ENCODE measurements at places on chromosomes 16 and 17.

- peak; percentile 15 for DNase-seq
Observed at GRCh38 chr17:48840441-48840840, 9.6 kb downstream of the CALCOCO2 start.

- DNase-seq, result no peak
Observed at GRCh38 chr17:60165971-60166370, 16.2 kb downstream of the CA4 start.

DNA sequence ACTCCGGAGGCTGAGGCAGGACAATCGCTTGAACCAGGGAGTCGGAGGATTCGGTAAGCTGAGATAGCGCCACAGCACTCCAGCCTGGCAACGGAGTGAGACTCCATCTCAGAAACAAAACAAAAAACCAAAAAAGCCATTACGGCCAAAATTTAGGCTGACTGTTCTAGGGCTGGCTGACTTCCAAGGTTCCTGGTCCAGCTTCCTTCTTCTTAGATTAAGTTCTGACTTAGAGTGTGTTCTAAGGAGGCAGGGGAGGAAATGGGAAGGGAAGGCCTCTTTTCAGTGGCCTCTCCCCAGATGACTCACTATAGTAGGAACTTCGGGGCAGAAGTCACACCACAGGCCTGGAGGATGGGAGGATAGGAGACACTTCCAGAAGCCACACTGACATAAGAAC is 27.7 kb upstream of the CLEC18B start:
- peak; percentile 91 for DNase-seq

GRCh38 chr16:84868829-84869472 is 49.2 kb downstream of the CRISPLD2 start:
- DNase-seq, result no peak

- no peak for DNase-seq
Observed at GRCh38 chr17:44390250-44390870, 911 bp upstream of the ITGA2B start.

DNA sequence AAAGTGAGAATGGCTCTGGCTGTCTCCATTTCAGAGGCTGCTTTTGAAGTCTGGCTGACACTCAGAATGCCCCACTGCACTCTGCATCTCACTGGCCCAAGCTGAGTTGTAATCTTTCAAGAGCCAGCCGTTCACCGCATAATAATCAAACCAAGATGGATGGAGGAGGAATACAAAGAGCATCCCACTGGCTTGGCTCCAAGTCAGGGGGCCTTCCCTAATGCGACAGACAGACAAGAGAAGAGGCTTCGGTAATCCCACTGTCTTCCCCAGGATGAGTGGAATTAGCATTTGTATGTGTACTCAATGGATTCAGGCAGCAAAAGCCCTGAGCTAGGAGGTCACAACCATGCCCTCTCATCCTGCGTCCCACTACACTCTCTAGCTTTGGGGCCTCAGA is 68.0 kb downstream of the CBLN1 start:
- no peak for DNase-seq

DNA sequence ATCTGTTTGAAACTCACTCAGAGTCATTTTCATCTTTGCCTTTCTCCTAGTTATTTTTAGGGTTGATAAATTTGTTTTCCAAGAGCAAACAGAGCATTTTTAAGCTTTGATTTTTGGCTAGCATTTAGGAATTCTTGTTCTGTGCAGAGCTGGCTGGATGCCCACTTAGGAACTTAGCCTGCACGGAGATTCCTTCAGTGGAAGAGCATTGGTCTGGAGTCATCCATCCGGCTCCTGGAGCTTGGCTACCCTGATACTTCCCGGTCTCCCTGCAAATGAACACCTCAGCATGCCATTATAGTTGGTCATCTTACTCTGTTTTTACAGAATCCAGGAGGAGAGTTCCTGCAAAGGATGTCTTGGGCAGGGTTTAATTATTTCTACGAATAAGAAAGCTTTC is 57.1 kb downstream of the SPECC1 start:
- DNase-seq, result peak; percentile 81

DNA sequence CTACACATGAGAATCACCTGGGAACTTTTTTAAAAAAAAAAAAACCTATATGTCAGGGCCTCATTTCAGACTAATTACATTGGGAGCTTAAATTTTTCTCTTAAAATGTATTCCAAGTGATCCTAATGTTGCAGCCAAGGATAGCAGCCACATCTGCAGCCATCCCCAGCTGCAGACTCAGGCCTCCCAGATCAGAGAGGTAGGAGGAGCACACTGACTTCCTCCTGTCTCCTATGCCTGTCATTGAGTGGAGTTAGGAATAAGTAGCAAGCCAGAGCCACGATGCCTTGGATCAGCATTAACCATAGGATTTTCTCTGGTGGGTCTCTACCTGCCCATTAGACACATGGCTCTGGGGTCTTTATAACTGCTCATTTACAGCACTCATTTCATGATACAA is 463.5 kb downstream of the HS3ST4 start:
- no peak for DNase-seq

DNA sequence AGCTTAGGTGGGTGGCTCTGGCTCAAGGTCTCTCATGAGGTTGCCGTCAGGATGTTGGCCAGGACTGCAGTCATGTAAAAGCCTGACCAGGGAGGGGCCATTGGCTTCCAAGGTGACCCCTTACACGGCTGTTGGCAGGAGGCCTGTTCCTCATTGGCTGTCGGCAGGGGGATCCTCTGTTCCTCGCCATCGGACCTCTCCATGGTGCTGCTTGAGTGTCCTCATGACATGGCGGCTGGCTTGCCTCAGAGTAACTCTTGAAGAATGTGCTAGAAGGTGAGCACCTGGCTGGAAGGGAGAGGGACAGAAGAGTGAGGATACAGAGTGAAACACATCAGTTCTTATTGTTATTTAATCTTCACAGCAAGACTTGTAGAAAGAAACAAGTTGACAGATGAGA is 4.7 kb upstream of the RPRML start:
- DNase-seq, result no peak

GRCh38 chr16:84190731-84191388 is at the start of gene ADAD2:
TSS of gene ADAD2 (plus strand) at chr16:84191157. CDS start at chr16:84191231, 74 bp downstream.
- DNase-seq, result no peak

DNA sequence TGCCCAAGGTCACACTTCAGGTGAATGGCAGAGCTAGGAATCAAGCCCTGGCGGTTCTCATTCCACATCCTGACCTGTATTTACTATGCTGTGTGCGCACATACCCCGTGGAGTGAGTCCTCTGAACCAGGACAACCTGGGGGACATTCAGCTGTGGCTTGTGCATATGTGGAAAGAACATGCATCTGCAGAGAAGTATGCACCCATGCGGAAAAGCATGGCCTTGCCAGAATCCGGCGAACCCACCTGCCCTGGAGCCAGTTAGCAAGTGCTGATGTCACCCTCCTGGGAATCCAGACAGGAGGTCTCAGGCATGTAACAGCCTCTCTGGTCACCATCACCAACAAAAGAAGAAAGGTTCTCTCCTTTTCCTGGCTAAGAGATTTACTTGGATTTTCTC is 1.9 kb downstream of the RASL10B start:
- DNase-seq, result no peak
